ENCODE measurements at places on chromosomes 4 and X.

- DNase-seq: no peak
Measured at GRCh38 chrX:150316564-150316963, 46.6 kb upstream of the MAMLD1 start.

DNA sequence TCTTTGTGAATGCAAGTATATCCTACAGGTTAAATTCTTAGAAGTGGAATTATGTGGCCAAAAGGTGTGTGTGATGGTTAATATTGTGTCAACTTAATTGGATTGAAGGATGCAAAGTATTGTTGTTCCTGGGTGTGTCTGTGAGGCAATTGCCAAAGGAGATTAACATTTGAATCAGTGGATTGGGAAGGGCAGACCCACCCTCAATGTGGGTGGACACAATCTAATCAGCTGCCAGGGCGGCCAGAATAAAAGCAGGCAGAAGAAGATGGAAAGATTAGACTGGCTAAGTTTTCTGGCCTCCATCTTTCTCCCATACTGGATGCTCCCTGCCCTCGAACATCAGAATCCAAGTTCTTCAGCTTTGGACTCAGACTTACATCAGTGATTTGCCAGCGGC, 76.2 kb upstream of the GBA3 start:
- DNase-seq: no peak

DNA sequence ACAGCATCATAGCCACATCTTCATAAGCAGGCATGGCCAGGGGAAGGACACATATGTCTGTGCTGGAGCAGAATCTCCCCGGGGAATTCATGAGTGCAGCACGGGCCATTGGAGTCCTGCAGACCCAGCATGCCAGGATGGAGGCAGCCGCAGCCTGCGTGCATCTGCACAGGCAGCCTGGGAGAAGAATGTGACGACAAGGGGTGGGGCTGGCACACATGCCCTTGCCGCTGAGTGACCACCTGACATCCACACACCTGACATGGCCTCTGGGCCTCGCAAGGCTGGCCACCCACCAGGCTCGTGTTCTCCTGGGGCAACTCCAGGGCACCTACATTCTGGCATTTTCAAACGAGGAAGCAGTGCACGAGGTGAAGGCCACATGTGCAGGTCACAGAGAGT, 66.2 kb upstream of the AFAP1 start:
- DNase-seq: no peak

DNA sequence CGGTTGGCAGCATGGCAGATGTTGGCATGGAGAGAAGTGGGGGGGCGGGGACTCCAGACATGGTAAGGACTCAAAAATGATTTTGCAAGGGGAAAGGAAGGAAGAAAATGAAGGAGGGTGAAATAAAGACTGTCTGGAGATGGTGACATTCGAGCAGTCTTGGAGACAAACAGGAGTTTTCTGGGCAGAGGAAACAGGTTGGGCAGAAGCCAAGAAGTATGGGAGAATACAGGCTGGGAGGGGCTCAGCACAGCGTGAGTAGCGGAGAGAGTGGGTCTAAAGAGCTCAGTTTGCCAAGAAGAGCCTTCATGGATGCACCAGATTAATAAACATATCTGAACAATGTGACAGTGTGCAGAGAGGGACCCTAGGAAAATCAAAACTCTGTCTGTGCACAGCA, 13.3 kb upstream of the CRMP1 start:
- no peak for DNase-seq

DNA sequence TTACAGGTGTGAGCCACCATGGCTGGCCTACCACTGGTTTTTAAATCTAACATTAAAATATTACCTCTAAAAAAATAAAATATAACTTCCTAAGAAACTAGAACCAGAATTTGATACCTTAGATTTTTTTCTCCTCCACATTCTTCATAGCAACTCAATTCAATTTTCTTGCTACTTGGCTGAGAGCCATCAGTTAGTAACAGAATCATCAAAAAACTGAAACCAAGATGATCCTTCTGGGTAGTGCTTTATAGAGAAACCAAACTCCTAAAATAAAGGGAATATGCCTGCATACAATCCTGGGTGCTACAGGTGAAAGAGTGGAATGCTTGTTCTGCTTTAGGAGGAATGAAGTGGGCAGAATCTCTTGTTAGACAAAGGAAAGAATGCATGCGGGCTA, 64.4 kb downstream of the RPS3A start:
- DNase-seq: no peak

GRCh38 chr4:153507310-153508073, 41.3 kb downstream of the TMEM131L start:
- no peak for DNase-seq

DNA sequence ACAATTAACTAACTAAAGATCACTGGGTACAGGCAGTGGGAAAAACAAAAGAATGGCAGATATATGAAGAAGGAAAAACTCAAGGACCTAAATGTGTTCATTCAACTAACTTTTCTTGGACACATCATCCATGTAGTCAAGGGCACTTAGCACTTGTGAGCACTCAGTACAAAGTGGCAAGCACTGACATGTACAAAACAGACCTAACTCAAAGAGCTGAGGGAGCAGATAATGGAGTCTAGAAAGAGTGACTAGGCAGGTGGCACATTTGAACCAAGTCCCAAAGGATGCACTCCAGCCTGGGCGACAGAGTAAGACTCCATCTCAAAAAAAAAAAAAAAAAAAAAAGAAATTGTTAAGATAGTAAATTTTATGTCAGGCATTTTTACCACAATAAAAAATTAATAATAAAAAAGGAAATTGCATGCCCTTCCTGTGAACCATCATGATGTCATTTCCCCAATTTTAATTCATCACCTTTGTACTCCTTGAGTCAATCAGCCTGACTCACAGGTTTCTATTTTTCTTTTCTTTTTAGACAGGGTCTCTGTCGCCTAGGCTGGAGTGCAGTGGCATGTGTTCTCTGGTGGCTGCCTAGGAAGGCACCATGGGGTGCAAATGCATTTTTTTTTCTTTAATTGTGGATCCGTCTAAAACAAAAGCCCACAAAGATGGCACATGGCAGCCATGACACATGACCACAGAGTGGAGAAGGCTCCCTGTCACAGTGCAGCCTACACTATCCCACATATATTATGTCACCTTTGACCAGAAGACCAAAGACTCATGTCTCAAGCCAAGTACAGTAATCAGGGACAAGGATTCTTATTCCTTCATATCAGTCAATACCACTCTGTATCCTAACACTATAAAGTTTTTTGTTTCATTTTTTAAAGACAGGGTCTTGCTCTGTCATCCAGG, 91.9 kb downstream of the CHST7 start:
- DNase-seq: no peak

DNA sequence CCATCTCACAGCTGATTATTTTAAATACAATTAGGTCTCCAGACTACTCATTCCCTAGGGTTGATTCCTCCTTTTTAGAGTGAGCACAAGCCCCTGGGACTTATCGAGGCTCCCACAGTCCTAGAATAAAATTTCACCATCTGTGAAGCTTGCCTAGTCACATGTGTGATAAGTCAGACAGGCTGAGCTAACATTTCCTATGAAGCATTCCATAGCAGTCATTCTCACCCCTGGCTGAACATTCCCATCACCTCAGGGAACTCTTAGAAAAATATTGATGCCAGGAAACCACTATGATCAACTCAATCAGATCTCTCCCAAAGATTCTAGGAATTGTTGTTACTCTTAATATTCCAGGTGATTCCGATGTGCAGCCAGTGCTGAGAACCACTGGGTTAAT, 37.7 kb downstream of the ARHGEF9 start:
- peak; percentile 56 for DNase-seq

- peak; percentile 31 for DNase-seq
Measured at GRCh38 chr4:112766422-112766821, 129.5 kb downstream of the LARP7 start.

DNA sequence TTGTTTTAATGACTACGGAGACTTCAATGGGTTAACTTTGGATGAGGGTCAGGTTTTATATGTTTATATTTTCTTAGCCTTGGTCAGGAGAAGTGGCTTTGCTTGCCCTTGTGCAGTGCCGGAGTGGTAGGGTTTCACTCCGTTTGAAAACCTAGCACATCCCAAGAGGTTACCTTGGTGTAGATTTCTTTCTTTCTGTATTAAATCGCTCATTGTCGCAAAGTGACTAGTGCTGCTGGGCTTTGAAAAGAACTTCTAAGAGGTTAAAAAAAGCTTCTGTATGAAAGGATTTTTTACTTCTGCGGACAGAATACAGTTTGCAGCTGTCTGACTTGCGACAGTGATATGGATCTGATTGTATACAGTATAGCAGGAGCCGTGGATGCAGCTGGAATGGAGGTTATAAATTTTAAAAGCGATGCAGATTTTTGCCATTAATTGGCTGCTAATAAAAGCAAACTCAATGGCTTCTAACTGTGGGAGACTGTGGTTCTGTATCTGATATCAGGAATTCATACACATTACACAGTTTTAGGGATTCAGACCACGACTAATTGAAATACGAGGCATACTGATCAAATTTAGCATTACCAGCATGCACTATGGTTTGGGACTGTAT, 340.9 kb upstream of the PITX2 start:
- DNase-seq: no peak

DNA sequence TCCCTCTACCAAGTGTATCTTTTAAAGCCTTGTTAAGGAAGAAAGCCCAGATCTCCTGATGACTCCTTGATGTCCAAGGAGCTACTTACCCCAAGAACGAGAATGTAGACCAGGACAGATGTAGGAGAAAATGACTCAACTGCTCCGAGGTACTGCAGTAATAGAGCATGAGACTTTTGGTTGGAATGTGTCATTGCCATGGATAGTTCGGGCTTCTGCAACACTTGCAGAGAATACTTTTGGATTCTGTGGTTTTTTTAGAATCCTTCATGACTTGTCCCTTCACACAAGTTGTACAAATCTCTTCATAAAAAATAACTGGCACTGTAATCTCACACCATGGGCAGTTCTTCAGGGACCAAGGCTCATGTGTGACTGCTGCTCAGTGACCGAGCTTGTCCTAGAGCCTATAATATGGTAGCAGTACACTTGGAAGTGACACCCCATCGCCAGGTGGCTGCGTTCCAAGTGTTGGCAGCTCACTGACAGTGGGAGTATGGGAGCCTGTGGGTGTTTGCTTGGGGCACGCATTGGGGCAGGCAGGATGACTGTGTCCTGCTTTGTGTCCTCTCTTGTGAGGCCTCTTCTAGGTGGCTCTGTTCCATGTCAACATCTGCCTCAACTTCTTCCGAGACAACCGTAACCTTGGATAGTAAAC, 87.9 kb upstream of the WDR1 start:
- peak; percentile 65 for DNase-seq
